Stomach (tissue), 19 donors: ENCODE measurements at places on chromosomes 4 and X. TPM values are rescaled to one million over a fixed set of nuclear protein-coding genes. Genes with fewer than 3 reads are reported as not detected.
A peak's percentile ranks its signal among the peaks of the same experiment; 100 is the strongest.

DNA sequence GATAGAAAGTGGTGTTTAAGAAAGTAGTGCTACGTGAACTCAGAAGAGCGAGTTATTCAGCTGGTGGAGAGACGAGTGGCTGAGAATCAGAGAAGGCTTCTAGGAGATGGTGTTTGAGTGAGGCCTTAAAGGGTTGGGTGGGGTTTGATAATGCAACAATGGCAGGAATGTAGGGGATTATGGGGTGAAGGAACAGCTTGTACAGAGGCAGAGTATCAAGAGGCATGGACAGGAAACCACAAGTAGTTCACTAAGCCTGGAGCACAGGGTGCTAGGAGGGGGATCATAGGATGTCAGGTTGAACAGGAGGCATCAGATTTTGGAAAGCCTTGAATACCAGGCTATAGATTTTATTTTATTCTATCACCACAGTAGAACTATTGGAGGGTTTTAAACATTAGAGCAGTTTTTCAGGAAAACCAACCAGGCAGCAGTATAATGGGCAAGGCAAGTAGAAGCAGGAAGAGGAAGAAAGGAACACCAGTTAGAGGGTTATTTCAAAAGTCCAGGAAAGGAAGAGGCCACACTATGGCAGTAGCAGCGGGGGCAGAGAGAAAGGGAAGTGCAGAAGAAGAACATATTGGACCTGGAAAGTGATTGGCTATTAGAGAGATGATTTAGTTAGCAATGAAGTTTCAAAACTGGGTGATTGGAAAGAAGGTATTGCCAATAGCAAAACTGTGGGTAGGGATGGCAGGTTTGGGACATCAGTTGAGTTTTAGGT is 99.2 kb downstream of the DOCK11 start:
- H3K27me3 ChIP-seq: no peaks in the 10 kb centered on the region
- no peaks in the 10 kb centered on the region for H3K4me1 ChIP-seq
- H3K27ac ChIP-seq: no peak overlapping the region
- H3K4me3 ChIP-seq: no peak overlapping the region

Gene ARHGEF38
- 23.2 TPM for total RNA-seq

- H3K27ac ChIP-seq: no peak overlapping the region
- peak; percentile 11 for DNase-seq
- no peak overlapping the region for H3K4me3 ChIP-seq
- H3K4me1 ChIP-seq: no peaks in the 10 kb centered on the region
- H3K36me3 ChIP-seq: no peaks in the 10 kb centered on the region
These were observed 31.2 kb downstream of the PHEX start for GRCh38 chrX:22063284-22063683.

GRCh38 chr4:39932776-39933402 is 44.8 kb downstream of the PDS5A start:
- no peak overlapping the region for H3K4me3 ChIP-seq
- H3K4me1 ChIP-seq: peaks cover 20% of the 10 kb centered on the region
- peak; percentile 14 for DNase-seq
- H3K36me3 ChIP-seq: peaks cover 1% of the 10 kb centered on the region
- H3K27me3 ChIP-seq: no peaks in the 10 kb centered on the region

- H3K27me3 ChIP-seq: peaks cover 3% of the 10 kb centered on the region
- no peak overlapping the region for H3K27ac ChIP-seq
- H3K4me1 ChIP-seq: no peaks in the 10 kb centered on the region
- no peak overlapping the region for H3K4me3 ChIP-seq
- H3K36me3 ChIP-seq: no peaks in the 10 kb centered on the region
These were observed 133.3 kb upstream of the MAGEB16 start for GRCh38 chrX:35664833-35665232.

Gene AVPR2
- not detected for total RNA-seq

Gene ZMYM3
- 10.6 TPM for total RNA-seq
